ENCODE measurements at places on chromosomes 7 and 10.

DNA sequence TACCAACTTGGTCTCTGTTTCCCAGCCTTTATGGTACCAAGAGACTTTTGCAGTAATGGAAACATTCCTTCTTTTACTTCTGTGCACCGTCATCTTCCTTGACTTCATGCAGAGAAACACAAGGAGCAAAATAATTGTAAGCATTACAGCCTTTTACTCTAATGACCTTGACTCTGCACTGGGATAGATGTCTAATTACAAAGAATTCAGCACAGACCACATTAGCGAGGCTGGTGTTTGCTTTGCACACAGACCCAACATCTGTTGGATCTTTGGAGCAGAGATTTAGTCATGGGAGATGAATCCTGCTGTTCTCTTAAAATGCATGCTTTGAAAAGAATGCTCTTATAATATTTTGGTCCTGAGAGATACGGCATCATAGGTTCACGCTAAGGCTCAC is 261.6 kb downstream of the TWIST1 start:
- DNase-seq: no peak

DNA sequence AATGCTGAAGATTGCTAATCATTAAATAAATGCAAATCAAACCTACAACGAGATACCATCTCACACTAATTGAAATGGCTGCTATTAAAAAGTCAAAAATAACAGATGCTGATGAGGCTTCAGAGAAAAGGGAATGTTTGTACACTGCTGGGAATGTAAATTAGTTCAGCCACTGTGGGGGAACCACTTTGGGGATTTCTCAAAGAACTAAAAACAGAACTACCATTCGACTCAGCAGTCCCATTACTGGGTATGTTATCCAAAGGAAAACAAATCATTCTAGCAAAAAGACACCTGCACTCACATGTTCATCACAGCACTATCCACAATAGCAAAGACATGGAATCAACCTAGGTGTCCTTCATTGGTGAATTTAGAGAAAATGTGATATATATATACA is 379.0 kb upstream of the CNTNAP2 start:
- no peak for DNase-seq

GRCh38 chr10:9024210-9024609 is 969.7 kb downstream of the GATA3 start:
- DNase-seq: no peak

DNA sequence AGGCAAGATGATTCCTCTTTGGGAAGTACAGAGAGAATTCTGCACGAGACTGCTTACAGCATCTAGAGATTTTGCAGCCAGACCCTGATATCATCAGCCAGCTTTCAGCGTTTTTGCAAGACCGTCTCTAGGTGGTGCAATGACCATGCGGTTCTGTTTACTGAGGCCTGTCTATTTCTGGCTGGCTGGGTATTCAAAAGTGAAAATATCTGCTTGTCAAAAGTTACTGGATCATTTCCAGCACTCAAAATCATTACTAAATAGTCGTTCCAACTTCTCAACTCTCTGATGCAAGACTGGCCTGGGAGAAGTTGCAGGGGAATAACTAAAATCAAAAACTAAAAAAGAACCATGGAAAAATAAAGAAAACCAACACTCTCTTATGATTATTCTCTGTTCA is 240.1 kb downstream of the ELMO1 start:
- peak; percentile 66 for DNase-seq

Data from islet precursor cell (in vitro differentiated cells).